ENCODE measurements at places on chromosomes 6 and 20.

GRCh38 chr6:167232356-167232755 lies 58.8 kb upstream of the UNC93A start:
- no peak for DNase-seq

DNA sequence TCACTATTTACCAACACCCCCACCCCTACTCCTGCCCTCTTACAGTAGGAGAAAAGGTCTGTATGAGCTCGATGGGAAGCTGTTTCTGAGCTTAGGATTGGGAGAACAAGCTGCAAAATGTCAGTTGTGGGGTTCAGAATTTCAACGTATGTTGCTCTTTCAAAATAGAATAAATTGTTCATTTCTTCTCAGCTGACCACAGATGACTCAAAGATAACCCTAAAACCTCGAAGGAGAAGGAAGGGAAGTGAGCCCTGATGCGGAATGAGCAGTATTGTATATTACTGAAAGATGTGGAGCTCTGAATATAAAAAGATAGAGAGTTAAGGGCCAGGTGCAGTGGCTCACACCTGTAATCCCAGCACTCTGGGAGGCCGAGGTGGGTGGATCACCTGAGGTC lies 35.9 kb upstream of the MYLIP start:
- no peak for DNase-seq

DNA sequence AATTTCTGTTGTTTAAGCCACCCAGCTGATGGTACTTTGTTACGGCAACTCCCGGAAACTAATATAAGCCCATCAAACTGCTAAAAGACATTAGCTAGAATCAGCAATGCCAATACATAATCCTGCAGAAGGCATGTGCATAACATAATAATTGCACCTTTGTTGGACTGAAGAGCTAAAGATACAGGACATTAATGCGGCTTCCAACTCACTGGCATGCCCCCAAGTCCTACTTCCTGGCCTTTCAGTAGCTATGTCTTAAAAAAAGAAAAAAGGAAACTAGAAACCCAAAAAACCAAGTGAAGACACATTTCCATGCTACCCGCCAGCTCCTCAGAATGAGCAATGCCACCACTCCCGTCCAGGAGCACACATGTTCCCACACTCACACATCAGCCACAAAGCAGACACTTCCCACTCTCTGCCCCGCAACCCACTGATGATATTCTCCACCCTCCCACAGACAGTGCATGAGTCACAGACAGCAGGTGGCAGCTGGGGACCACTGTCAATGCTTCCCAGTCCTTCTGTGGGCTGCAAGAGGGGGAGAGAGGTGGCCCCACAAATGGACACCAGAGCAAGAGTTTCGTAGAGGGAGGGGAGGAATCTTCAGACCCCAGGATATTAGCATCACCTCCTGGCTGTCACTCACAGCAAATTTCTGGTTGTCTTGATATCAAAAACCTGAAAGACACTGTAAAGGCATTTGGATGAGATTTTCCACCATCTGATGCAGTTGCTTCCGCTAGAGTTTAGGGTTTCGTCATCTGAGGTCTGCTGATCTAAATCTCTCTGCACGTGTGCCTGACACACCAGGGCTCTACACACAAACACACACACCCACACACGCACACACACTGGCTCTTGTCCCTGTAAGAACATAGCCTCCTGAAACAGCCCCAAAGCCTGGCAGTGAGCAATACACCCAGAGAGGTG lies 32.8 kb downstream of the GFOD1 start:
- peak; percentile 47 for DNase-seq

GRCh38 chr6:150606168-150606591 lies 6.5 kb downstream of the PLEKHG1 start:
- DNase-seq: no peak

DNA sequence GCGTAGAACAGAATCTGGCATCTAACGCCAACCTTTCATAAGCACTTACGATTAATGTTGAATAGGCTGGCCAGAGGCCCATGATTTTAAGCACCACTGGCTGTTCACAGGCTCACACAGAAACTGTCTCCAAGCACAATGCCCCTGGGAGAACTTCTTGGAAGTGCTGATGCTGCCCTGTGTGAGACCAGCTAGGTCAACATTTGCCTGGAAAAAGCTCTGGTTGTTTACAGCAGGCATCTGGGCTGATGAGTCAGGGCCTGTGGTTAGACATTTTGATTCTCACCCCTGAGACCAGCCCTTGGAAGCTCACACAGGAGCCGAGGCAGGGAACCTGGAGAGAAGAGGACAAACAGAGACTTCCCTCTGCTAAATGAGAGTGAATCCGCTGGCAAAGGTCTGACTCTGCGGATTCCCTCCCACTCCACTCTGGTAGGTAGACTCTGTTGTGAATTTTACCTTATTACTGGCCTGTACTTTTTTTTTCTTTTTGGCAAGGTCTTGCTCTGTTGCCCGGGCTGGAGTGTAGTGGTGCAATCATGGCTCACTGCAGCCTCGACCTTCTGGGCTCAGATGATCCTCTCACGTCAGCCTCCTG lies 6.8 kb upstream of the SULF2 start:
- no peak for DNase-seq

DNA sequence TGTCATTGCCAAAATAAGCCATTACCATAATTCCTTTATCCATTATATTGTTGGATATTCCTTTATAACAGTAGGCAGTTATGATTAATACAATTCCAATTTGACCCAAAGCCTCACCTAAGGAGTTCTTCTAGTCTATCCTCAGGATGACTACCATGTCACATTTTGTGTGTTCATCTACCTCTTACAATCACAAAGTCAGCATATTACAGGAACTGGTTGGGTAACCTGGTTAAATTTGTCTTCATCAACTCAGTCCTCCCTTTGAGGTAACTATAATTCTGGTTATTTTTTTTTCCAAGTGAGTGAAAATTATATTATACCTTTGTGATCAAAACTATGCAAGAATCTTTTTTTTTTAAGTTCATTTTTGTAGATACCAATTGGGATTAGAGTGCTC lies 540.5 kb downstream of the BTBD3 start:
- no peak for DNase-seq

DNA sequence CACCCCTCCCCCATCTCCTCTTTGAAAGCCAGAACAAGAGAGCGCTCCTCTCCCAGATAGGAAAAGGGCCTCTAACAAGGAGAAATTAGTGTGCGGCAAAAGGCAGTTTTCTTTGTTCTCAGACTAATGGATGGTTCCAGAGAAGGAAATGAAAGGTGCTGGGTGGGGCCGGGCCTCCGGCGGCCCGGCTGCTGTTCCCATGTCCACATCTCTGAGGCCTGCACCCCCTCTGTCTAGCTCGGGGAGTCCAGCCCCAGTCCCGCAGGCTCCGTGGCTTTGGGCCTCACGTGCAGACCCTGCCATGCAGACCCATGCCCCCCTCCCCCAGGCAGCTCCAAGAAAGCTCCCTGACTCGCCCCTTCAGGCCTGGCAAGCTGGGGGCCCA lies 35.8 kb upstream of the MRGBP start:
- DNase-seq: no peak

- no peak for DNase-seq
Measured at GRCh38 chr6:140867336-140867735, 1265.4 kb upstream of the GJE1 start.

All from activated CD4-positive, CD25-positive, alpha-beta regulatory T cell treated with anti-CD3 and anti-CD28 coated beads, Interleukin-2, amount 50 U/mL, for 72 hours (primary cell).